Transverse colon (tissue), 4 donors: ENCODE measurements at places on chromosomes 2 and 18.

- no peak for DNase-seq
Measured at GRCh38 chr2:30177956-30178355, 31.1 kb downstream of the YPEL5 start.

GRCh38 chr2:201790291-201790690 lies 9.6 kb upstream of the ALS2 start:
- no peak for DNase-seq

DNA sequence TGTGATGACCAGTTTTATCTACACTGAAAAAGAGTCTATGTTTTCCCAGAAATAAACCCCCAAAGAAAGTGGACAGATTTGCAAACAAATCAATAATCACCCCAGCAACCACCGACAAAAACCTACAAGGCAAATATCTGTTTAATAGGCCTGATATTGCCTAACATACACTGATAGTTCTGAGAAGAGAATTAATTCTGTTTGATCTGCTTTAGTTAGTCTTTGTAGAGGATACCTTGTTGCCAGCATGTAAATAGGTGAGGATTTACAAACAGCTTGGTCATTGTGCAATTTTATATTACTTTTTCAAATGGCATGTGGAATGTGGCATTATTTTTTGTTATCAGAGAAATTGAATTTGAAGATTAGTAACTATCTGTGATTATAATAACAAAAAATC lies 86.5 kb downstream of the DCC start:
- DNase-seq: no peak

DNA sequence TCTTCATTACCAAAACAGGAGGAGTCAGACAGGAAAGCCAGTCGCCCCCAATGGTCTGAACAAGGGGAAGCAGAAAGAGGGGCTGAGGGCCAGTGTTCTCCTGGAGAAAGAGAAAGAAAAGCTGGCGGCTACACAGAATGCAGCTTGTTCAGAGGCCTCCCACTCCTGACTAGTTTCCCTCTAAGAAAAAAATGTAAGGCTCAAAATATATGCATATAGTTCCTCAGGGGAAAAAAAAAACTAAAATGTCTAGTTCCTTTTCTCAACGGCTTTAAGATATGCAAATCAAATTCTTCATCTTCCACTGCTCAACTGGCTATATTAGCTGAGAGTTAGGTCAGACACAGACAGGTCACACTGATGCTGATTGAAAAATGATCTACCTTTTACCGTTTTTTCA lies 18.6 kb downstream of the MBOAT2 start:
- DNase-seq: no peak

GRCh38 chr2:9030841-9031240 lies 27.4 kb upstream of the MBOAT2 start:
- DNase-seq: no peak

DNA sequence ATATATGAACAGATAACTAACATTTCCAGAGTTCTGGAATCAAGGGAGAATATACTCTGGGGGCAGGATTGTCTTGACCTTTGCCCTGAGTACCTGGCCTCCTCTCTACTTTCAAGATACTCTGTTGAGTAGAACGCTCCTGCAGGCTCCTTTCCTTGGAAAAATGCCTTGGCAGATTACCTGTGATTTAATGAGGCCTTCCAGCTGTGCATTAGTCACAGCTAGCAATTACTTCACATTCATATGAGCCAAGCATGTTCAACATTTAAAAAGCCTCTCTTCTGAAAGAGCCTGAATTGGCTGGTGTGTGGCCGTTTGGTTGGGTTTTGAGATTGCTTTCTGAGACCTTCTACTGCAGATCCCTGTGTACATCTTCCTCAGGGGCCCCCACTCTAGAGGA lies 142.2 kb downstream of the PLCL1 start:
- no peak for DNase-seq
